Stimulated activated CD4-positive, alpha-beta T cell treated with anti-CD3 and anti-CD28 coated beads, Interleukin-1b, Interleukin-23, amount 100 ng/mL, for 4 hours (primary cell): ENCODE measurements at places on chromosomes 11 and 22.

- DNase-seq: no peak
These were observed 8.1 kb downstream of the PC start for GRCh38 chr11:66950112-66950535.

DNA sequence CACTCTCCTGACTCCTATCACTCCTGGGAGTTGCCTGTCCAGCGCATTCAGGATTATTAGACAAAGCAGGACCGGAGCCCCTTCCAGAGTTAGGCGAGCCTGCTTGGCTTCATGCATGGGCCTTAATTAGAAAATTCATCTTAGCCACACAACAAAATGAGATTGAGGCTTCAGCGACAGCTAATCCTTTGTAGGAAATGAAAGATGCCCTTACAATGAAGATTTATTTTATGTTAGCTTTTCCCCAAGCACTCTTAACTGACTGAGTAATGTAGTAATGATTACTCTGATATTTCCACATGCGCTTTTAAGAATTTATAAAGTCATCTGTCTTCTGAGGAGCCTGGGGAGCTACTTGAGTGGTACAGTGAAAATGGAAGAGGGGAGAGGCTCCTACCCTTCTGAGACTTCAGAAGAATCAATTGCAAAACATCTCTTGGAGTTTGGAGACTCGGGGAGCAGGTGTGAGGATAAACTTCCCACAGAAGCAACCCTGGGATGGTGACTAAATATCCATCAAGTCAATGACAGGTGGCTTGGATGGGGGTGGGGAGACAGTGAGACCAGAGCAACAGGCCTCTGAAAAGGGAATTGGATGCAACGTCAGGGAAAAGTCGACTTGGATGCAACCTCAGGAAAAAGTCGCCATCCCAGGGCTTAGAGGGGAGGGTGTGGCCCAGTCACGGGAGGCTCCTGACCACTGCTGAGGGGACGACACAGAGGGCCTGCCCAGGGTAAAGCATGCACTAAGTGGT lies 434.5 kb upstream of the B3GAT1 start:
- DNase-seq: no peak

DNA sequence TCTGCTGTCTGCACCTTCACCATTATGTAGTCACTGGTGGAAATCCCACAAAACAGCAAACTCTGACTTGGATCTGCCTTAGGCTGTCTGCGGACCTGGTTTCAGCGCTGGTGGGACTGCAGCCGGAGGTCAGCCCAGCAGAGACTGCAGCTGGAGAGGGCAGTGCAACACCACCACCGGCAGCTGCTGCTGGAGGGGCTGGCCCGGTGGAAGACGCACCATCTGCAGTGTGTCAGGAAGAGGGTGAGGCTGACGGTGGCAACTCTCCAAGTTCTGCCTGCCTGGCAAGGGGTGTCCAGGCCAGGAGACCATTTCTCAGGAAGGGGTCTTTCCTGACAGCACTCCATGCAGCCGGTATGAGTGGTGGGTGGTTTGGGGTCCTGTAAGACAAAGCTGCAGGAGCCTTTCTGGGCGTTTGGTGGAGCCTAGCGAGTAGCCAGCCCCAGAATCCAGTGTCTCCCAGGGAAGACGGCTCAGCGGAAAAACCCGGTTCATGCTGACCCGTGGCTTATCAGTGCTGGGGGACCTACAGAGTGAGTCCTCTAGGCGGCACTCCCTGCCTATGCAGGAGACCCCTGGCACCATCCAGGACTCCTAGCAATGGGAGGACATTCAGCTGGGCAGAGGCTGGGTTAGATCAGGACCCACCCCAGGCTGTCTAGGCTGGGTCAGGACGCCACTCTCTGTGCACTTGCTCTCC lies 50.8 kb downstream of the PISD start:
- no peak for DNase-seq

DNA sequence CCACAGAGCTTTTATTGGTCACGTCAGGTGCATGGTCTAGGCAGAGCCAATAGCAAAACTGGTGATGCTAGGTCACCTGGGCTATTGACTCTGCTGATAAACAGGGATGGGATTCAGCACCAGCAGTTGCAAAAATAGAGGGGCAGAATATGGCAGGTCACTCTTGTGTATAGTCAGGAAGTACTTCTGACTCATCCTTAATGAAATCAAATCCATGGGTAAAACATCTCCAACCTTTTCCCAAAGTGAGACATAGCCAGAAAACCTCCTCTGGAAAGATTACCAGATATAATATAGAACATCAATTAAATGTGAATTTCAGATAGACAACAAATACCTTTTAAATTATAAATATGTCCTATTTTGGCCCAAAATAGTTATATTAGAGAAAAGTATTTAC lies 383.2 kb downstream of the METTL15 start:
- no peak for DNase-seq

GRCh38 chr11:58531865-58532341 lies 24.0 kb upstream of the OR5B21 start:
- DNase-seq: no peak

- DNase-seq: no peak
These were observed 82.7 kb upstream of the DRD2 start for GRCh38 chr11:113557926-113558325.

DNA sequence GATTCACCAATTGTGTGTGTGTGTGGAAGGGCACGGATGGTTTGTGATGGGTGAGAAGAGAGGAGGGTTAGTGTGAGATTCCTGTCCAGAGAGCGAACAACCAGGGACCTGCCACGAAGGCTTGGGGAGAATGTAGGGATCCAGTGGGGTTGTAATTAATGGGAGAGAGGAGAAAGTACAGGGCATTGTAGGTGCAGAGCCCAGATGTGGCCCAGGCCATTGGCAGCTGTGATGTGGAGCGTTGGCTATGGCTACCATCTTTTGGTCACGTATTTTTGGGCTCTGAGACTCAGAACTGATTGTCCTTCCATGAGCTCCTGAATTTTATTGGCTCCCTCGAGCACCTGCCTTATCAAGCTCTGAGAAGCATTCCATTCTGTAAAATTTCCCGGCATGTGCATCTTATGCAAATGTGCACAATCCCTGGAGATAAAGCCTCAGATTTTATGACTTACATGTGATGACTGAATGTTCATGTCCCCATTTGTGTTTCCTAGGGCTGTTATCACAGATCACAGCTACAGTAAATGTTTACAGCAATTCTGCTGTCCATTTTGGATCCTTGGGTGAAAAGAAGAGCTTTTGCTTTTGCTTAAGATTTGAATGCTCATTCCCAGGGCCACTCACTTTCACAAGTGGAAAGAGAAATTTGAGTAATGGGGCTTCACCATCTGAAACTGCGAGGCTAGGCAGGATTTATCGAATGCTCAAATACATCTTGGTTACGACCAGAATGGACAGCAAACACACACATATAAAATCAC lies 33.1 kb downstream of the SLC5A1 start:
- no peak for DNase-seq

- DNase-seq: no peak
These were observed 55.3 kb upstream of the GCAT start for GRCh38 chr22:37752189-37753087.

GRCh38 chr22:26707090-26707489 lies 49.7 kb downstream of the MIAT start:
- DNase-seq: no peak

- no peak for DNase-seq
These were observed 4.4 kb downstream of the RCE1 start for GRCh38 chr11:66847461-66848232.

DNA sequence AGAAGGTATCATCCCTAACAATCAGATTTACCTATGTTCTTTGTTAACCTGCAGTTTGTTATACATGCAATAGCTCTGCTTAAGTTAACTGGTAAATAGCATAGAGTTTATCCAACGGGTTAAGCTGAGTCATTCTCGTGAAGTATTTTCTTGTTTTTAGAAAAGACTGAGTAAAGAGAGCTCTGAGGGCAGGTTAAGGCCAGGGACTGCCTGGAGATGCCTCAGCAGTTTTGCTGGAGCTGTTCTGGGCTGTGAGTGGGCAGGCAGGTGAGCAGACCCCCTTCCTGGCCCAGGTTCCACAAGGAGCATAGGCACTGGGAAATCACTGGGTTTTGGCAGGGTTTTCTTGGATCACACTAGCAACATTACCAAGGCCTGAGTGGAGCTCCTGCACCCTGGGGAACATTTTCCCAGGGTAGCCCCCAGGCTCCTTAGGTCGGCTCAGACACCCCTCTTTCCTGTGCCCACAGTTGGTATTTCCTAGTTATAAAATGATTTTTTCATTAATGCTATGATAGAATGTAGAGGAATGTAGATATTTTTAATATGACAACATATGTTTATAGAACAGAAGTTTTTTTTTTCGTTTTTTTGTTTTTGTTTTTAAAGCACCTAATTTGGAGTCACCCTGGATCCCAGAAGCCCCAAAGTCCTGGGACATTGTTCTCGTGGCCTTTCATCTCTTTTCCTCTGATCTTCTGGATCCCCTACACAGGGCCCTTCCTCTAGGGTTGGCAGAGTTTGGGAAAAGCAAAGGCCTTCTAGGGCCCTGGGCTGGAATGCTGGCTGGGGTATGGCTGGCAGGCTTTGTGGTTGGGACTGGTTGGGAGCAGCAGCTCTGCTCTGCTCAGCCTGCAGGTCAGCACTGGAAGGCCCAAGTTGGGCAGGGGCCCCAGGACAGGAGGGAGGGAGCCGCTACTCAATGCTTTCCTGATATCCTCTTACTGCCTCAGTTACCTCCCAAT lies 26.7 kb downstream of the IRAG1 start:
- DNase-seq: no peak

DNA sequence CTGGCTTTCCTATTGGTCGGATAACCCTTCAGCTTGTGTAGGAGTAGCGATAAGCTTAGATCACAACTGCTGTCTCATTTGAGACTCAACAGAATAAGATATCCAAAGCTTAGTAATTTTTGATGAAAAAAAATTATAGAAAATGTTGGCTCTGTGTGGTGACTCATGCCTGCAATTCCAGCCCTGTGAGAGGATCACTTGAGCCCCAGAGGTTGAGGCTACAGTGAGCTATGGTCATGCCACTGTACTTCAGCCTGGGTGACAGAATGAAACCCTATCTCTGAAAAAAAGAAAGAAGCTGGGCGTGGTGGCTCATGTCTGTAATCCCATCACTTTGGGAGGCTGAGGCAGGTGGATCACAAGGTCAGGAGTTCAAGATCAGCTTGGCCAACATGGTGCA lies 55.6 kb upstream of the RRM1 start:
- no peak for DNase-seq

DNA sequence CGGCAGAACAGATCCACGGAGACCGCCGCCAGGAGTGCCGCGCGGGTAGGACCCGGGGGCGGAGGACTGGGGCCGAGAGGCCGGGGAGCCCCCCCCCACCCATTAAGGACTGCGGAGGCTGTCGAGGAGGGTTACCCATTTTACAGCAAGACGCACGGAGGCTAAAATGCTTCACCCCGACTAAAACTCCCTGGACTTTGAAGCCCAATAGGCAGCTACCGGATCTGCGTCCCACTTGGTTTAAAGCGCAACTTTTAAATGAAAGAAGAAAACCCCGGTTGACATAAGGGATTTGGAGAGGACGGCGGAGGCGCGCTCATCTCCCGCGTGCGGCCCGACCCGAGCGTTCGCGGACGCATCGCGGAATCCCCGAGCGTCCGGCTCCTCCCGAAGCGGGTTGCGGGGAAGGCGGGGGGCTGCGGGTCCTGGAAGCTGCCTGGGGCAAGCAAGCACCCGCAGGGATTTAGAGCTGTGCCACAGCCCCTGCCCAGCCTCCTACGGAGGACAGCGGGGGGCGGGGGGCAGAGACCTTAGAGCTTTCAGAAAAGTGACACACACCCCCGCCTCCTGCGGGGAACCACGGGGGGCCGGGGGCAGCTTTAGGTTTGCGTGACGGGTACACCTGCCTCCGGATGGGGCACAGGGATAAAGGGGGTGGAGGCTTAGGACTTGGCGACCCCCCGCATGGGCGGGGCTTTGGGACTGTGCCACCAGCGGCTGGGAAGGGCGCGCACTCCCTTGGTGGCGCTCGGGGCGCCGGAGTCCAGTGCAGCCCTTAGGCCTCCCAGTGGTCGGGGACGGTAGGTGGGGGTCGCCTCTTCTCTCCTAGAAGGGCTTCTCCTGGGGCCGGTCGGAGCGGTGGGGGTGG lies 760 bp upstream of the CELSR1 start:
- DNase-seq: no peak

DNA sequence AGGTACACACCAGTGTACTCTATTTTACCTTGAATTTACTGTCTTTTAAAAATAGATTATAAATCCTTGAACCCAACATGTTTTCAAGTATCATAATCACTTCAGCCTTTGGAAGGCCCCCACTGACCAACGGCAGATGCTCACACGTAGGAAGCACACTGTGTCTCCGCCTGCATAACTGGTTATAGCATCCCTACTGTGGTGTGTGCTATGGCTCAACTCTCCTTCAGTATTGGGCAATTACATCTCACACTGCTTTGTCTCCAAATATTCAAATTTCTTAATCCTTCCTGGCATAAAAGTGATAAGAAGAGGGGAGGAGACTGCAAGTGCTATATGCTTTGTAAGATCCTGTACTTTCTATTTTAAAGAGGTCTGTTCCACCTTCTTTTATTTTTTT lies 165.7 kb downstream of the CADM1 start:
- no peak for DNase-seq

- DNase-seq: no peak
These were observed 17.8 kb downstream of the CYB5R2 start for GRCh38 chr11:7655253-7656217.

DNA sequence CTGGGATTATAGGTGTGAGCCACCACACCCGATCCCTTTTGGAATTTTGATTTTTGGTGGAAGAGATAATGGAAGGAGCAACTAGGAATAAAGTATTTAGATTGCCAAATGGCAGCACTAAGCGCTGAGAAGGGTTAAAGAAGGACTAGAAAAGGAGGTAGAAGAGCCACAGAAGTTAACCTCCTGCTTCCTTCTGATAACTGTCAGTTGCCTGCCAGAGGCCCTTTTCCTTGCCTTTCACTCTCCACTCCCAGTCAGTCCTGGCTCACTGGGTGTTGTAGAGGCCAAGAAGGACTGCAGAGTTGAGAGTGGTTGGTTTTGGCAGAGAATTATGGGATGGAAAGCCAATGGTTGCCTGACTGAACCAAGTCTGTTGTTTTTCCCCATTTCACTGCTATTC lies 19.3 kb downstream of the ZC3H12C start:
- DNase-seq: no peak

DNA sequence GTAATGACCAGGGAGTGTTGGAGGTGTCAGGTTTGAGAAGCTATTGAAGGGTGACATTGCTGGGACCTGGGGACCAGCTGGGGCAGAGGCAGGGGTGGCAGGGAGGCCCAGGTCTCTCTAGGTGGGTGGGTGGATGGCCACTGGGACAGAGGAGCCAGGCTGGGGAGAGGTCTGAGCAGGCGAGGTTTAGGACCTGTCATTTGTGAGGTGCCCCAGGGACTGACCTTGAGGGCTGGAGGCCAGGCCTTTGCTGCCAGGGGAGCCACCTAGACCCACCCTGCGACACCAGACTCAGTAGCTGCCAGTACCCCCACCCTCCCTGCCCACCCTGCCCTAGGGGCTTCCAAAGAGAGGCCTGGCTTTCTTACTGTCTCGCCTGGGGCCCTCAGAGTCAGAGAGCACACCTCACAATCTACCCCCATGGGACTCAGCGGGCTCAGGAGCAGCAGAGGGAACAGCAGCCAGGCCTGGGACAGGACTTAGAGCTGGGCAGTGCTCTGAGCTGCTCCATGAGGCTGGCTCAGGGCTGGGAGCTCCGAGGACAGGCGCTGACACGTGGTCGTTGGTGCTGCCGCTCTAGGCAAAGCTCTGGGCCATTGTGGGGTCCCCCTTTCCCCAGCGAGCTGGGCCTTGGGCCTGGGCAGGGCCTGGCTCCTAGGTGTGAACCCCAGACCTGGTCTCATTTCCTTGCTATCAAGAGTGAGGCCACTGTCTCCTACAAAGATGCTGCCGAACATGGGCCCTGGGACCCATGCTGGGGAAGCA lies 28.6 kb upstream of the PPARA start:
- no peak for DNase-seq
